ENCODE measurements at places on chromosomes 7 and 10.
A peak's percentile ranks its signal among the peaks of the same experiment; 100 is the strongest.

DNA sequence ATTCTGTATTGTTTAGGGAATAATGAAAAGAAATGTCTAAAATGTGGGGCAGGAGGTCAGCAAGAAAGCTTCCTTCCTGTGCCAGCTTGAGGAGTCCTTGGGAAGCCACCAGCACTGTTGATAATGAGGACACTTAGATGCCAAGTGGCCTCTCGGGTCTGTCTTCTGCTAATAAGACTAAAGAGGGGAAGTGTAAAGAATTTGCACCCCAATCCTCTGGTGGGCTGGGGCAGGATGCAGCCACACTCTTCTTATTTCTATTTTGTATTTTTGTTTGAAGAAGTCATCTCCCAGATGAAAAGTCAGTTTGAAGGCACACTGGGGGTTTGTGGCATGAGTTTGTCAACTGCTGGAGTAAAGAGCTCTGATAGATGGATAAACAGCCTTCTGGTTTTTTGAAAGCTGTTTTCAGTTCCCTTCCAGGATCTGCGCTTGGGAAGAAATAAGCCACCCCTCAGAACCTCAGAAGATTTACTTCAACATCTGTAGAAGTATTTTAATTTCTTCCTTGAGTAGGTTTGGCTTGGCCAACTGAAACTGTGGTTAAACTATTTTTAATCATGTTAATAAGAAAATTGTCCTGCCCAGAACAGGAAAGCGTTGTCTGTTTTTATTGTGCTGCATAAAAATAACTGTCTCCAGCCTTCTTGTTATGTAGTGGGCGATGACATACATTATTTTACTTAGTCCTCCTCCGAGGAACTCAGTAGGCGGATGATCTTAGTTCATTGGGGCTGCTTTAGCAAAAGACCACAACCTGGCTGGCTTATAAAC is 128.8 kb upstream of the GPR26 start:
- no peak for DNase-seq

GRCh38 chr10:486666-487322 is 202.7 kb downstream of the DIP2C start:
- DNase-seq, result no peak

DNA sequence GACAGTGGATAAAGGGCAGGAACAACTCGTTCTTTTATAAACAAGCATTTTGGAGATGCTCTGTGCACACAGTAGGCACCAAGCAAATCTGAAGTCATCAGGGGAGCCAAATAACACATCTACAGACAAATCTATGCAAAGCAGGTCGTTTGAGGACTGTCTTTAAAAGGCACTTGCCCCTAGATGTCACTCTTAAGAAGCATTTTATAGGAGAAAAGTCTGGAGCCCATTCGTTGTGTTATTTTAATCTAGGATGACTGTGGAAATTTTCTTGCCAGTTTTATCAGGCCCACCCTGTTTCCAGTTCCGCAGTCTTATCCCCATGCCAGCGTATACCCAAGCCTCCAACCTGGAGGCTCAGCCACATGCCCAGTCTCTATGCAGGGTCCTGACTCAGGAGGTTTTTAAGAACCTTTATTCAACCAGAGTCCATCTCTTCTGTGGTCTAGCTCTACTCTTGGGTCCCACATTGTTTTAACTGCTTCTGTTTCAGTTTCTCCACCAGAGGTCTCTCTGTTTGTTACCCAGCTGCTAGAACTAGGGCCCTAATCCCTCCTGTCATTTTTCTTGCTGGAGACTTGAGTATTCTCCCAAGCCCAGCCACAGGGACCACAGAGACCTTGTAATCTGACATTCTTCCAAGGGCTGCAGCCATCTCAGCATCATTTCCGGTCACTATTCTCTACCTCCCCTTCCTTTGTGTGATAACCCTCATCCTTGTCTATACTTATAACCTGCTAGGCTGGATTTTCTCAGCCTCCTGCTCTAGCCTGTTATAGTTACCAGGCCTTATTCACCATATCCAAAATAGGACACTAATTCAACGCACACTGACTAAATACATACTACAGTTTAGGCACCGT is 26.7 kb downstream of the PIK3CG start:
- no peak for DNase-seq

GRCh38 chr10:38159004-38159403 is 64.9 kb downstream of the ZNF37A start:
- DNase-seq, result no peak

DNA sequence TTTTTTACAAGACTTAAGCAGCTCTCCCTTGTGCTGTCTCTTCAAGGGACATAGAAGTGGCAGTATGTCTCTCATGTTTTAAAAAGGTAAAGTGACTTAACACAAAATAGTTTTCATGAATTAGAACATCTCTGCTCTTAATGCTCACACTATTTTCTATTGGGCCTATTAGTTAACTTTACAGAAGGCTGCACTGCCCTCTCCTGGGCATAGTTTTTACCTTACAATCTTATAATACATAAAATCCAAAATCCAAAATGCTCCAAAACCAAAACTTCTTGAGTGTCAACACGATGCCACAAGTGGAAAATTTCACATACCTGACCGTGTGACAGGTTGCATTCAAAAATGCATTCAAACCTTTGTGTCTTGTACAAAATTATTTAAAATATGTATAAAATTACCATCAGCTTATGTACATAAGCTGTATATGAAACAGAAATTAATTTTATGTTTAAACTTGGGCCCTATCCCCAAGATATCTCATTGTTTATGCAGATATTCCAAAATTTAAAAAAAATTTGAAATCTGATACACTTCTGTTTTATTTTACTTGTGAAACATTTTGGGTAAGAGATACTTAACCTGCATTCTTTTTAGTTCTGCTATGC is 25.8 kb downstream of the TES start:
- peak; percentile 29 for DNase-seq

- no peak for DNase-seq
Measured at GRCh38 chr10:7036951-7037350, 373.9 kb downstream of the SFMBT2 start.

GRCh38 chr7:99357701-99358490 is 16.6 kb upstream of the ARPC1B start:
- no peak for DNase-seq

GRCh38 chr10:8767591-8767990 is 713.1 kb downstream of the GATA3 start:
- no peak for DNase-seq

- DNase-seq, result no peak
Measured at GRCh38 chr7:91927912-91928311, 12.8 kb upstream of the AKAP9 start.
